Stimulated activated CD4-positive, alpha-beta T cell treated with anti-CD3 and anti-CD28 coated beads, TNF-alpha, amount 100 ng/mL, for 1 hour (primary cell): ENCODE measurements at places on chromosomes 6 and 20.

DNA sequence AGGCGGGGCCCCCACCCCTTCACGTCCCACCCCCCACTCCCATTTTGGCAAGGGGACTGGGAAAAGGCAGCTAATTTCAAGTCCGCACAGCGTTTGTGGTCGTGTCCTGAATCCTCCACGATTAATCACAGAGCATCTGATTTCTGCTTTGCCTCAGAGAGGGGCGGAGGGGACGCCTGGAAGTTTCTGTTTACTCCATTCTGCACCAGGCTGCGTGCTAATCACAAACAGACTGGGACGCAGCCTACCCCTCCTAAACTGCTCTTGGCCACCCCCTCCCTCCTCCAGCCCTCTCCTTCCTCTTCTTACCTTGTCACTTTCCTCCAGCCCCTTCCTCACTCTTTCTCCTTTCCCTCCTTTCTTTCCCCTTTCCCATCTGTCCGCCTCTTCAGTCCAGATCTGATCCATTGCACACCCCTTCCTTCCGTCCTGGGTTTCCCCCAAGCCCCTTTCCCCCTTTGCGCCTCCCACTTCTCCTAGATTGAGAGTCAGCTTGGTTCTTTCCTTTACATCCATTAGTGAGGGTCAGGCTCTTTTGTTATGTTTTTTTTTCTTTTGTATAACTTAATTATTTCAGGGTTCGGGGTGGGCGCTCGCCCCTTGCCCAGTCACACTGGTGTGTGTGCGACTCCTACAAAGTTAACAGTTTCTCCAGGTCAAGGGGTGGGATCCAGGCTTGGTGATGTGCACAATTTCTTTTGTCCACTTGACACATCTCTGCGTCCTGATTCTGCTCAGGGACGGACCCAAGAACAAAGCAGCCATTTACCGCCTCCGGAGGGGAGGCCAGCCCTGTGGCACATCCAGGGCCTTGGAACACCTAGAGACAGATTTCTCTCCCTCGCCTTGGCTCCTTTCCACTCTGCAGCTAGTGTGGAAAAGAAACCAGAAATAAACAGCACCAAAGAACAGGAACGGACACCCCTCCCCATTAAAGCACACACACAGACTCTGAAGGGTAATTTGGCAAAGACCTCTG lies 520 bp upstream of the RIPOR3 start:
- no peak for DNase-seq

- DNase-seq, result no peak
Measured at GRCh38 chr20:24109537-24109936, 121.0 kb upstream of the GGTLC1 start.

GRCh38 chr6:79201143-79201542 lies 33.3 kb downstream of the HMGN3 start:
- DNase-seq, result no peak

- no peak for DNase-seq
Measured at GRCh38 chr20:35743693-35744491, 1.8 kb upstream of the RBM39 start.

DNA sequence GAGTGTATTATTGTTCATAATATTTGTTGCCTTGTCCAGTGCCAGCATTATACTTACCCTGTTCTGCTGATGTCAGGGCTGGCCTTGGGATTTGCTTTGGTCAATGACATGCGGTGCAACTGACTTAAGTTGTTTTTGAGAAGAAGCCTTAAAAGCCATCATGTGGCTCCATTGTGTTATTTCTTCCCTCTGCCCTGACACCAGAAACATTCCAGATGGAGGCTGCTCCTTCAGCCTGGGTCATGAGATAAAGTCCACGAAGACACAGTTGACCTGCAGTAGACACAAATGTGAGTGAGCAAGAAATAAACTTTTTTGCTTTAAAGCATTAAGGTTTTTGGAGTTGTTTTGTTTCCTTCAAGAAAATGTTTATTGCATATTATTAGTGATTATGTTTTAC lies 7.5 kb upstream of the HINT3 start:
- DNase-seq, result no peak

DNA sequence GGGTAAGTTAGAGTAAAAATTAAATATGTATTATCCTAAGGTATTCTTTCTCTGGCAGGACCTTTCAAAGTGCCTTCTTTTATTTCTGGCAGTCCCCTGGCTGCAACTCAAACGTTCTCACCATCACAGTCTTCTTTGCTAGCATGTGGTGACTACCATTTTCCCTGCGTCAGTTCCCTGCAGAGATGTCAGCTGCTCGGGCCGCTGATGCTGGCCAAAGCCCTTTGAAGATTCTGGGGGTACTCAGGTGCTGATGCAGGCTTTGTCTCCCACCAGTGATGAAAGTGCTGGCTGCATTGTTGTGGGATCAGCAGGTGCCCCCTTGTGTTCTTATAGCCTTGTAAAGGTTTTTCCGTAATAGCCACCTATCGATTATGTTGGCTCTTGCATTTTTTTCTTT lies 140.1 kb downstream of the BTBD3 start:
- DNase-seq, result no peak

- no peak for DNase-seq
Measured at GRCh38 chr20:34412453-34412852, 49.4 kb downstream of the ITCH start.

- no peak for DNase-seq
Measured at GRCh38 chr6:43444582-43444981, 10.8 kb downstream of the DLK2 start.

GRCh38 chr6:166908811-166909210 lies 47.5 kb downstream of the RNASET2 start:
- no peak for DNase-seq

GRCh38 chr6:143176090-143177021 lies 115.7 kb downstream of the AIG1 start:
- no peak for DNase-seq

DNA sequence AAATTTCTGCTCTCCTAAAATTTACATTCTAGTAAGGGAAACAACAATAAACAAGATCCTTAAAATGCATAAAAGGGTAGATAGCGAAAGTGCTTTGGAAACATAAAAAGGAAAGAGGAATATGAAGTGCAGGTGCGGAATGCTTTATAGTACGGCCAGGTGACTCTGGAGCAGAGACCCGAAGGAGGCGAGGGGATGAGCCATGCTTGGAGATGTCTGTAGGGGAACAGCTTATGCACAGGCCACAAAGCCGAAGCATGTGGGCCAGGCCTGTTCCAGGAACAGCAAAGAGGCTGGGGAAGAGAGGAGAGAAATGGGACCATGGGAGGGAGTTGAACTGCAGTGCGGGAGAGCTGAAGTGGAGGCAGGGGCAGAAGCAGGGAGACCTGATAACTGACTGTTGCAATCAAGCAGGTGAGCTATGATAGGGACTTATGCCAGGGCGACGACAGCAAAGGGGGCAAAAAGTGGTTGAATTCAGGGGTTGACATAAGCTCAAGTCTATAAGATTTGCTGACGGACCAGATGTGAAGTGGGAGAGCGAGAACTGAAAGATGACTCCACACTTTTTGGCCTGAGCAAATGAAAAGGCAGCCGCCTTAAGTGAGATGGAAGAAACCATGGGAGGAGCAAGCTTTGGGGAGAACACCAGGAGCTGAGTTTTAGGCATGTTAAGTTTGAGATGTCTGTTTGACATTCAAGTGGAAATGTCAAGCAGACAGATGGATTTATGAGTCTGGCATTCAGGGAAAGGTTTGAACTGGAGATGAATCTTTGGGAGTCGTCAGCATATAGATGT lies 83.1 kb downstream of the CNBD2 start:
- DNase-seq, result no peak

DNA sequence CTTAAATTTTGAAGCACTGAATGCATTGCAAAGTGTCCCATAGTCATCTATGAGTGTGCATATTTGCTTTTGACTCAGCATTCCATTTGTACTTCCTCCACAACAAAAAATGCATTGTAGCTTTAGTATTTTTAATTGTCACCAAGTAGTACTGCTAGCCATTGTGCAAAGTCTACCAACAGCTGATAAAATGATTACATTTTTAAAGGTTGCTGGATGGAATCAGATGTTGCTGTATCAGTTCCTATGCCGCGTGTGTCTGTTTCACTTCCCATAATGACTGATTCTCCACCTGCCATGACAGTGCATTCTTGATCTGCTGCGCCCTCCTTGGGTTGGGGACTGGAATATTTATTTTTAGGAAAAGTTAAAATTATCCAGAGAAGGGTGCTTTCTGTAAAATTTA lies 41.2 kb downstream of the SLX4IP start:
- no peak for DNase-seq

GRCh38 chr20:59062081-59062480 lies 19.5 kb upstream of the PRELID3B start:
- DNase-seq, result no peak

- DNase-seq, result no peak
Measured at GRCh38 chr6:46221222-46221793, 50.5 kb upstream of the ENPP5 start.

DNA sequence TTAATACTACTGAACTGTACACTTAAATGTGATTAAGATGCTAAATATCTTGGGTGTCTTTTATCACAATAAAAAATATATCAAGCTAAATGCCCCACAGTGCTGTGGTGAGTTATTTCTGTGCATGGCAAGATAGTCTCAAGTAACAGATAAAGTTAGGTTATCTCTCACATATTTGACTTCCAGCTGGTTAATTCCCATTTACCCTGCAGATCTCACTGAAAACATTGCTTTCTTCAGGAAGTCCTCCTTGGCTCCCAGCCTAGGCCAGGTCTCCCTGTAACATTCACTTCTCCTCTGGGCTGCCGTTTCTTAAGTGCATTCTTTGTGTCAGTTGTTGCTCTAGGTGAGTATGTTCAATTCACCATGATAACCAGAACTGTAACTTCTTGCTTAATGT lies 59.1 kb downstream of the SLC22A1 start:
- no peak for DNase-seq

DNA sequence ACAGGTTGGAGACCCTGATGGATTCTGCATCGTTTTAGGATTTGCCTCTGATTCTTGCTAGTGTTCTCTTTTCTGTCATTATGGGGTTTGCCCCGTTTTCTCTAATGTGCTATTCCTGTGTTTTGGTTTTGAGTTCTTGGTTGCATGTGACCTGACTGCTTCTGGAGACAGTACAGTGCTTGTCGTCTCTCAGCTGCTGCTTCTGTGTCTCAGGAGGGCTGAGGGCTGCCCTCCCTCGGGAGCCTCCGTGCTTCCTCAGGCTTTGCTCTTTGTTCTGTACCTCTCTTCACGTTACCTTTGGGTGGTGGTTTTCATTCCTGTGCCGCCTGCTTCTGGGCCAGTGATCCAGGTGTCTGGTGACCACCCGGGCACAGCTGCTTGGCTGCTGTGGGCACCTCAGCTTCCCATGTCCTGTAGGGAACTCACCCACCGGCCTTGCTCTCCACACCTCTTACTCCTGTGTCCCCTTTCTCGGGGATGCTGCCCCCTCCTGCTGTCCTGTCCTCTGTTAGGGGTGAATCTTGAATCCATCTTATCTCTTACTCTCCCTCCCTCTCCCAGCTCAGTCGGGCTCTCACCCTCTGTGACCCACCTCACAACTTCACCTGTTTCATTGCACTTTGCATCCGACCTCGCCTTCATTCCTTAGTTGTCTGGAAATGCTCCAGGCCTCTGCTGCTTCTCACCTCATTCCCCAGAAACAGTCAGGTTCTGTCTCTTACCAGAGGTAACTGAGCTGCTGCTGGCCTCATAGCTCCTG lies 33.2 kb downstream of the PANK2 start:
- DNase-seq, result no peak

DNA sequence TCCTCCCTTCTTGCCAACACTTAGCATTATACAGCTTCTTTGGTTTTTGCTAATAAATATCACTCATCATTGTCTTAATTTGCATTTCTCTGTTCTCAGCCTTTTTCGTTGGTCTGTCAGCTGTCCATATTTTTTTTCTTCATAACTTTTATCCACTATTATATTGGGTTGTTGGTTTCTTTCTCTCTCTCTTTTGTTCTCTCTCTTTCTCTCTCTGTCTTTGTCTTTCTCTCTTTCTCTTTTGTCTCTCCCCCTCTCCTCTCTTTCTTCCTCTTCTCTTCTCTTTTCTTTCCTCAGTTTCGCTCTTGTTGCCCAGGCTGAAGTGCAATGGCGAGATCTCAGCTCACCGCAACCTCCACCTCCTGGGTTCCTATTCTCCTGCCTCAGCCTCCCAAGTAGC lies 36.5 kb downstream of the JARID2 start:
- no peak for DNase-seq

GRCh38 chr6:56684342-56685101 lies 41.8 kb upstream of the DST start:
- DNase-seq, result no peak

GRCh38 chr20:41135888-41136679 lies 1.3 kb upstream of the PLCG1 start:
- DNase-seq, result no peak

DNA sequence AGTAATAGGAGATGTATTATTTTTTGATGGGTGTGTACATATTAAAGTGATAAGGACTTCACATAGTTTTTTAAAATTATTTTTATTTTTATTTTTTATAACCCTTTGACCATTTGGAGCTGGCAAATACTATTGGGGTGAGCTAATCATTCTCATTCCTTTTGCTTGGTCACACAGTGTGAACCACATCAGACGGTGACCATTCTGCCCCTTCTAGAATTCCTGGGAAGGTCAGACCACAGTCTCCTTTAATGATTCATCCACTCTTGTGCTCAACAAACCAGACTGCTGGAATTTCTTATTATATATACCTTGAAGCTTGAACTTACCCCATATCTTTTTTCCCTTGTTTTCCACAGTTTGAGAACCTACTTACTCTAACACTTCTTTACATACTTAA lies 23.9 kb upstream of the PRL start:
- no peak for DNase-seq

GRCh38 chr20:611843-612185 lies 1.7 kb upstream of the TCF15 start:
- DNase-seq, result no peak

GRCh38 chr6:84422380-84422968 lies 195.0 kb upstream of the CEP162 start:
- no peak for DNase-seq

DNA sequence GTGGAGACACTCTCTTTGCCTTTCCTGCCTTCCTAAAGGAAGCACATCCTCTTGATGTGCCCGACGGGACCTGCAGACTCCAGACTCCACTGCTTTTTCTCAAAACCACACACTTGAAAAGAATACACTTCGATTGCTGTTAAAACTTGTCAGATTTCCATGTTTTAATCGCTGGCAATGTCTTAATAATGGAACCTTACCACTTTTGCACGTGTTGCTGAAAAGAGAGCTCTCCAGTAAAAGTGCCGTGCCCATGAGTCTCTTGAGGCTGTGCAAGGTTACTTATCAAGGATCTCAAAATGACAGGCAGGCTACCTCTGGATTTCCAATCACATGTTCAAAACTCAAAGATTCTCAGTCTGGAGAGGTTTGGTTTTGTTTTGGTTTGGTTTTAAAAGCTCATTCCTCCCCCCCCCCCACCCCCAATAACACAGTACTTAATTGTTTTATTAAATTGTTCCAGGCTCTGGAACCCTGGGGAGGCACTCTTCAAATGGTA lies 12.0 kb upstream of the TFAP2A start:
- no peak for DNase-seq

DNA sequence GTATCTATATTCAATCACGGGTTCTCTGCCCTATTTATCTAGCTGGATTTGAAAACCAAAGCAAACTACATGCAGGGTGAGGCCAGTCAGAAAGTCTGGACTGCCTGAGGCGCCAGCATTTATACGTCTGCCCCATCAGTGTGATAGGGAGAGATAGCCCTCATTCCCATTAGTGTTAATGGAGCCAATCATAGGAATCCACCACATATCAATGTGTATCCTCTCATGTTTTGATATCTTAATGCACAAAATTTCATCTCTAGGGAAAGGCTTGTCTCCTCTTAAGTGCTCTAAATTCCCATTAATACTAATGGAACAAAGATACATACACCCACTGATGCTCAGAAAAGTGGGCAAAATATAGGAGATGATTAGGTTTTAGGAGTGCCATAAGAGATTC lies 376.2 kb downstream of the BTBD3 start:
- no peak for DNase-seq

GRCh38 chr20:50315586-50316551 lies 125.2 kb downstream of the CEBPB start:
- no peak for DNase-seq
